Chondrocyte (in vitro differentiated cells): ENCODE measurements at places on chromosomes 2 and 18. TPM values are rescaled to one million over a fixed set of nuclear protein-coding genes. Genes with fewer than 3 reads are reported as not detected.

CTNNA2 gene
- not detected in 3 replicates for total RNA-seq

COBLL1 gene
- total RNA-seq, result 37.9 to 43.7 TPM (median 40.2 TPM) in 3 replicates

LRRTM4 gene
- not detected in 3 replicates for total RNA-seq

FEV gene
- not detected in 3 replicates for total RNA-seq

TMEM169 gene
- total RNA-seq, result 1.3 to 2.0 TPM (median 1.5 TPM) in 3 replicates

DOK6 gene
- total RNA-seq, result 5.9 to 15.1 TPM (median 8.9 TPM) in 3 replicates

ARHGAP28 gene
- total RNA-seq, result 17.9 to 25.1 TPM (median 18.1 TPM) in 3 replicates

ATAD2B gene
- total RNA-seq, result 15.8 to 20.9 TPM (median 15.9 TPM) in 3 replicates

ERFE gene
- total RNA-seq, result 1.8 to 10.3 TPM (median 9.4 TPM) in 3 replicates

FSHR gene
- total RNA-seq, result not detected in 3 replicates
